ENCODE measurements at places on chromosomes 11 and 22.

- no peak for DNase-seq
Measured at GRCh38 chr22:29987137-29987536, 93.1 kb upstream of the HORMAD2 start.

DNA sequence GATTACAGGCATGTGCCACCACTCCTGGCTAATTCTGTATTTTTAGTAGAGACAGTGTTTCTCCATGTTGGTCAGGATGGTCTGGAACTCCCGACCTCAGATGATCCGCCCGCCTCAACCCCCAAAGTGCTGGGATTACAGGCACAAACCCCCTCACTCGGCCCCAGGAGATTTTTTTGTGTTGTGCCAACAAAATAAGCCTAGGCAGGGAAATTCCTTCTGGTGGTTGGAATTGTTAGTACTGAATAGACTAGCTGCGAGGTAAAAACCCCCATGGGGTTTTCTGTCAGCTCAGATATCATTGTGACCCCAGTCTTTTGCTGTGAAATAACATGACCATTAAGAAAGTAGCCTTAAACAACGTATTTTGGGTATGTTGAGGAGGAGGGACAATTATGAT, 144.9 kb downstream of the BCR start:
- no peak for DNase-seq

GRCh38 chr11:69936771-69937170, 117.6 kb upstream of the FGF3 start:
- DNase-seq = no peak

DNA sequence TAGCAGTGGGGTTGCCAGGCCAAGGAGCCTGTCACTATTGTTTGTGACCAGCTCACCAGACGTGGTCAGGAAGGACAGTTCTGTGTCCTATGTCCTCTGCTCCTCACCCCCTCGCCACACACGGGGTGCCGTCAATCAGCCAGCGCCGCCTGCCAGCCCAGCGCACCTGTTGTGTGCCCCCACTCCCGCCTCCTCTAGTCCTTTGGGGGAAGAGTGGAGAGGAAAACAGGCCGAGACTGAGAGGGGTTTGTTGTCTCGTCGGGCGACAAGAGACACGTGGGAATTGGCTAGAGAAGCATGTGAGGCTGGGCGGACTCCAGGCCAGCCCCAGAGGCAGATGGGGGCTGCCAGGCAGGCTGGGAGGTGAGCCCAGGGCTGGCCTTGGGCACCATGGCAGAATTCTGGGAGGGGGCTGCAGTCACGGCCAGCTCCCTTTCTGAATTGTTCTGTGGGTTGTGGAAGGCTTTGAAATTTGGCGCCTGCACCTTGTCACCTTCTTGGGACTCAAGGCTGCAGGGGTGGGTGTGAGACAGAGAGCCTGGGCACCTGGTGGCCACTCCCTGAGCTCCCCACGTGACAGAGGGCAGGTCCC, 3.1 kb upstream of the KCNQ1OT1 start:
- no peak for DNase-seq

DNA sequence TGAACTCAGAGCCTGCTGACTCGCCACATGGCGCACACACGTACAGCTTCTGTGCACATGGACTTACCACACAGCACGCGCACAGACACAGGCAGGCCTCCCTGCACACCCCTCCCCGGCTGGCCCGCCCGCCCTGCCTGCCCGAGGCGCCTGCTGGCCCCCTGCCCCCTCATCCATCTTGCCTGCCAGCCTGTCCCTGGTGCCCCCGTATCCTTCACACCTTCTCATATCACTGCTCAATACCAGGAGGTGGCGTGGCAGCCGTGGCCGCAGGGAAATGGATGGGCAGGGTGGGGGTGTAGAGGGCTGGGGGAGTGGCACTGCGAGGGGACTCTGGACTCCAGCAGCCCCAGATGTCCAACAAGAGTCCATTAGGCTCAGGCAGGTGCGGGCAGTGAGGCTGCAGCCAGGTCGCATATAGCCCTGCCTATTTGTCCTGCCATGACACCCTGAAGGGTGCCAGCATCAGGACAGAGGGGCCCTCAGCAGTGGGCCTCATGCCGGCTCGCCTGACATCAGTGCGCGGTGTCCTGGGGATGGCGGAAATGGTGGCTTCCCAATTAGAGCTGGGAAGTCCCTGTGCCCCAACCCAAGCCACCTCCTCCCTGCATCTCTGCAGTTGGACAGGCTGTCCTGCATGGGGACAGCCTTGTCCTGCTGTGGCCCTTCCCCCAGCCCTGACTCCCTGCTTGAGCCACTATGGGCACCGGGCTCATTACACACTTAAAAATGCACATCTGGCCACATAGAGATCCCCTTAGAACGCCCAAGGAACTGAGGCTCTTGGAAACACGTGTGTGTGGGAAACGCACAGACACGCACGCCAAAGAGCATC, 2.0 kb upstream of the TBX10 start:
- no peak for DNase-seq

DNA sequence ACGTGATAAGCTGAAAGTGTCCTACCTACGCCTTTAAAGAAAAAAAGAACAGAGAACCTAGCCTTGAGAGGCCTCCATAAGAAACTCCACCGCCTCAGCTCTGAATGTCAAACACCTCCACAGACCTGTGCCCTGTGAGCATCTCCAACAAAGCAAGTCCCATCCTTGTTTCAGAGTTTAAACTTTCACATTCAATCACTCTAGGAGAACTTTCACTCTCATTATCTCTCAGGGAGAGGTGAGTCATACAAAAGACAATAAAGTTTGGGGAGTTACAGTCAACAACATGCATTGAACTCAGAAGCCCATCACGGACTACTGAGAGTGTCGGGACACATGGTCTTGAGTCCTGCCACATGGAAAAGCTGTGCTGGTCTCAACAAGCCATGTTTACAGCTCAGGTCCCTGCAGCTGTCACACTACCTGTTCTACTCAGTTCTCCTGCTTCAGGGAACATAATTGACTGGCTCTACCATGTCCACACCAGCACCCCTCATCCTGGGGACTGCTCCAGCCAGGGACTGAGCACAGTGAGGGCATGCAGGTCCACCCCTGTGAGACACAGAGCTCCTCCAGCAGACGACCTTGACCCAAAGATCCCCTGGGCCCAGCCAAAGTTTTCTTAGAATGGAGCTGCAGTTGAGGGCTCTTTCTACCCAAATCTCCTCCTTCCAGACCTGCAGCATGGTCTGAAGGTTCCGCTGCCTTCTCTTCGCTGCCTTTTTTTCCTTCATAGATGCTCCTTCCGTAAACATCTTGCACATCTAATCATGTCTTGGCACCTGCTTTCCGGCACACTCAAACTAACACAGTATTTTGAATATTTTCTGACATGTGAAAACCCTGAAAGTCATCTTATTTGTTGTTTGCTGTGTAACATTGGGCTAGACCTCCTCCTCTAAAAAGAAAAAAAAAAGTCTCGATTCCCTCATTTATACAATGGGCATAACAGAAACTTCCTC, 114.9 kb downstream of the ETS1 start:
- DNase-seq = no peak

- no peak for DNase-seq
Measured at GRCh38 chr22:22348127-22348814, 103.7 kb downstream of the VPREB1 start.

- no peak for DNase-seq
Measured at GRCh38 chr11:73995731-73996130, 13.1 kb upstream of the UCP2 start.

DNA sequence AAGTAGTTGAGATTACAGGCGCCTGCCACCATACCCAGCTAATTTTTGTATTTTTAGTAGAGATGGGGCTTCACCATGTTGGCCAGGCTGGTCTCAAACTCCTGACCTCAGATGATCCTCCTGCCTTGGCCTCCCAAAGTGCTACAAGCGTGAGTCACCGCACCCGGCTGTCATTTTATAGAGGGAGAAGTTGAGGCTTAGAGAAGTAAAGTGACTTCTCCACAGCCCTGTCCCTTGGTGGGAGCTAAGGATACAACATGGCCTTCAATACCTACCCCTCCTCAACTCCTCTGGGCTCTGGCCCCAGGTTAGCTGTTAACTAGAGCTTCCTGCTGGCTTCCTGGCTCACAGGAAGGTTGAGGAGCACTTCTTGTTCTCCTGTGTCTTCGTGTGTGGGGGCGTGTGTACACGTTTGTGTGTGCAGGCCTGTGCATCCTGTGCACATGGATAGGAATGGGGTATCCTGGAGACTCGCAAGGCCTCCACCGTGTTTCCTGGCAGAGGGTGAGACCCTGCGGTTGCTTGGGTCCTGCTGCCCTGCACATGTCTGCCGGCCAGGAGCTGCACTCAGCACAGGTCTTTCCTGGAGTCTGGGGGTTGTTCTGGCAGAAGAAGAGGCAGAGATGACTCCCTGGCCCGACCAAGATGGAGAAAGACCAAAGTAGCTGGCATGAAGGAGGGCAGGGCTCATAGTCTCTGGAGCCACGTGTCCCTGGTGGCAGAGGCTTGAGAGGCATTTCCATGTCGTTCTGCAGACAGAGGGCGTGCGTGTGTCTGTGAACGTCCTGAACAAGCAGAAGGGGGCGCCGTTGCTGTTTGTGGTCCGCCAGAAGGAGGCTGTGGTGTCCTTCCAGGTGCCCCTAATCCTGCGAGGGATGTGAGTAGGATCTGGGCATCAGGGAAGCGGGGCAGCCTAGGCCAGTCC, 2.4 kb downstream of the SIDT2 start:
- DNase-seq = peak; percentile 22

DNA sequence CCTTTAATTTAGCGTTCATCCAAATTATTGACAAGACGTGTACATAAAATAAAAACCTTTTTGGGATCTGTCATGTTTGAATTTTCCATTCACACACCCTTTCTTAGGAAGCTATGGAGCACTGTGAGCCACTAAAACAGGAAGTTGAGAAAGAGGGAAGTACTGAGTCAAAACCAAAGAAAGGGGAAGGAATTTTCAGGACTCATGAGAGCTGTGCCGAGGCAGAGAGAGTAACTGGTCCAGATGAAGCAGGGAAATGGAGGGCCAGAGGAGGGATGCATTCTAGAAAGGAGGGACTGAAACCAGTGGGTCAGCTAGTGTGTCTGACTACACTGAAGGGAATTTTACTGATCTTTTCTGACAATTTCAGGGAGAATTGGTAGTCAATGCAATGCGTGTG, 24.9 kb downstream of the APLP2 start:
- DNase-seq = no peak

DNA sequence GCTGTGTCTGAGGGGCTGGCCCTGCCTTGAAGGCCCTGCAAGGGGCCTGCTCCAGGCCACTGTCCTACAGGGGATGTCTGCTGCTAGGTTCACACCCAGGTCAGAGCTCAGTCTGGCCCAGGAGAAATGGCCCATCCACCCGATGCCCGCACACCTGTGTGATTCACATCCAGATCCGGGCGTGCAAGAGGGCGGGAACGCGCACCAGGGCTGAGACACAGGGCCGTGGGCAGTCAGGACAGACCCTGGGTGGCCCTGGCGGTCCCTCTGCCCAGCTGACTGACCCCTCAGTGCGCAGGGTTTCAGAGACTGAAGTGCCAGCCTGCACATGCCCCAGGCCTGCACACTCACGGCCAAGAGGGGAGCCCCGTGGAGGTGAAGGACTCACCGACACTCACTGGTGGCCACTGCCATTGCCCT, 7.4 kb downstream of the TOLLIP start:
- DNase-seq = no peak

GRCh38 chr11:71086687-71087258, 165.6 kb downstream of the SHANK2 start:
- DNase-seq = no peak

GRCh38 chr11:122048401-122048800, 67.6 kb downstream of the BLID start:
- no peak for DNase-seq
